ENCODE measurements at places on chromosomes 7 and 10.

DNA sequence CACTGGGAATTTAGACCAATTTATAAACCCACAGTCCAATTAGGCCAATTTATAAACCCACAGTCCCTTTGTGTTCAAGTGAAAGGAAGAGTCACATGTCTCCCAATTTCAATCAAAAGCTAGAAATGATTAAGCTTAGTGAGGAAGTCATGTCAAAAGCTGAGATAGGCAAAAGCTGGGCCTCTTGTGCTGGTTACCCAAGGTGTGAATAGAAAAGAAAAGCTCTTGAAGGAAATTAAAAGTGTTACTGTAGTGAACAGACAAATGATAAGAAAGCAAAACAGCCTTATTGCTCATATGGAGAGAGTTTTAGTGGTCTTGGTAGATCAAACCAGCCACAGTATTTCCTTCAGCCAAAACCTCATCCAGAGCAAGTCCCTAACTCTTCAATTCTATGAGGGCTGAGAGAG, 245.0 kb downstream of the HDAC9 start:
- no peak for DNase-seq

DNA sequence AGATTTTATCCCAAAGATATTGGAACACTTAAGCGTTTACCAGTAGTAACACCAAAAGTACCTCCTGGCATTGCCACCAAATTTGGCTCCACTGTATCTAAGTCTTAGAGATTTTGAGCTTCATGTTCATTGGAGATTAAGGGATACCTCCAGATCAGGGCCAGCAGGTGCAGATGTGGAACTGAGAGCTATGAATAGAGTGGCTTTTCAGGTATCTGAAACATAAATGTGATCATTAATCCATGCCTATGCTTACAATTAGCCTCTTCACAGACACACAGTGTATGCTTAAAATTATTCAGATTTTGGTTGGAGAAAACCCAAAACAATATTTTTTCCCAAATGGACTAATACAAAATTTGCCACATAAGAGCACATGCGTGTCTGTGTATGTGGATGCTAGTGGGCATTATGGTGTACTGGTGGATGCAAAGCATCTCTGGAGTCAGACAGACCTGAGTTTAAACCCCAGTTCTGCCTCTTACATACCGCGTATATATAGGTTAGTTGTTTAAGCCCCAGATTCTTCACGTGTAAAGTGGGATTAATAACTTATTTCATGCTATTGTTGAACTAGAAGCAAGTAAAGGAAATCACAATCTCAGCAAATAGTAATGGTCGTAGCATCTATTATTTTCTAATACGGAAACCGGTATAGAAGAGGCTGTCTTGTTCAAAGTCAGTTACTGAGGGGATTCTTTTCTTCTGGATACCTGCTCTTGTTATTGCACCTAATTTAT, 6.8 kb upstream of the LRRC4 start:
- no peak for DNase-seq

DNA sequence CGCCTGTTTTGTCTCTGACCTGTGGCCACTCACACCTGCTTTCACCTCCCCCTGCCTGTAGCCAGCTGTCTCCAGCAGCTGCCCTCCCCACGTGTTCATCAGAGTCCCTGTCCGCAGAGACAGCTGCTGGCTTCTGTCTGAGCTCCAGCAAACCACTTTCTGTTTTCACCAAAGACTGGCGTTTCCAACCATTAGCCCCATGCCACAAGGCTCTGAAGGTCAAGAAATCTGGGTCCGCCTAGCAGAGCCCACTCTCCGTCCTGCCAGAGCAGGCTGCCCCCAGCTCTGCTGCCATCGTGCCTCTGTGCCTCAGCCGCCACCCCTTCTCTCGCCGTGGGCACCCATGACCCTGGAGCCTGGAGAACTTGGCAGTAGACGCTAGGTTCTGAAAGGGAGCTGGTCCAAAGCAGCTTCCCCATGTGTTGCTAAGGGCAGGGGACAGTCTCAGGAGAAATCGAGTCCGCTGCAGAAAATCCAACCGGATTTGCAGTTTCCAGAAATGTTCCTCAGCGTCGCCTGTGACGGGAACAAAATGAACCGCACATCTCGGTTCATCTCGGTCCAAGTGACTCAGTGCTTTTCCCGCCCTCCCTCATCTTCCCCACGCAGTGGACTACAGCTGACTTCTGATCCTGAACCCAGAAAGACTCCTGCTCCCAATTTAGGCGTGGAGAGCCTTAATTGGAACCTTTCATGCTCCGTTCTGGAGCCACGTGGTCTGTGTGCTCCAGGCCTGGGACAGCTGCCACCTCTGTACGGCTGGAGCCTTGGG, 28.0 kb downstream of the TMEM120A start:
- no peak for DNase-seq

DNA sequence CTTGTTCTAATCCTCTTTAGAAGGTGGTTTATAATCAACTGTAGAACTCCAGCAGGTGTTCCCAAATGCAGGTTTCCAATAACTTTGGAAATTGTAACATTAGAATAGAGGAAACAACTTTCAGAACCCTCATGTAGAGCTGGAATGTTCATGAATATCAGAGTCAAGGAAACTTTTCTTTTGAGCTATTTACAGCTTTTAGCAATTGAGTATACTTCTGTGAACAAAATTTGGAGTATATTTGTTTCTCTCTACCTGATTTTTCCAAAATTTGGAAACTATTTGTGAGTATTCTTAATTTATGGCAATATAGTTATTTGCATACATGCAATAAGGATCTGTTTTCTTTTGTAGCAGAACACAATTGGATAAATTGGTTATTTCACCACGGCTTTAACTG, 2.8 kb upstream of the CFAP43 start:
- DNase-seq, result no peak

DNA sequence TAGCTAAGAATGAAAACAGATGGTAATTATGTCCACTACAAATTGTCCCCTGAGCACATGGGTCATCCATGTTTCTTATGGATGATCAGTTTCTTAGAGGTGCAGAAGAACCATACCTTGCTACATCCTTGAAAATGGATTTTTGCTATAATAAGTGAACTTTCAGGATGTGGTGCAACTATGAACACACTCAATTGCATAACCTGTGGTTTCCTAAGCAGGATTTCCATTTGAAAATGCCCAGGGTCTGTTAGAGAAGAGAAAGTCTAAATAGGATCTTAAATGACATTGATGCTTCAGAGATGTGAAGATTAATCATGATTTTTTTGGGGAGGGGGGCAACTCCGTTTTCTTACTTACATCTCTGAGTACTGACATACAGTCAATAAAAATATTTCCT, 39.6 kb upstream of the CACNB2 start:
- no peak for DNase-seq

DNA sequence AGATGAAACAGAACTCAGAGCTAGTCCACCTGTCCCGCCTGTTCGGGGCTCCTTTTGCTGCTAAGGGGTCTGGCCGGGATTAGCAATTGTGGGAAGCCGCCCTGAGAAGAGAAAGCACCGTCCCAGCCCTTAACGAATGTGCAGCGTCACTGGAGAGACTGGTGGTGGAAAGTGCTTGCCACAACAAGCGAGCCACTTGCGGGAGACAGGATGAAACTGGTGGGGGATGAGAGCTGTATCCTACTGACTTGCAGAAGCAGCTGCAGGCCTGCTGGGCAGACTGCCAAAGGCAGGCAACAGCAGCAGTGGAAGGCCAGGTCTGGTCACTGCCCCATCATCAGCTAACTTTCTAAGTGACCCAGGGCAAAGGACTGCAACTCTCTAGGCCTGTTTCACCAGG, 95.4 kb downstream of the FAM53B start:
- no peak for DNase-seq

DNA sequence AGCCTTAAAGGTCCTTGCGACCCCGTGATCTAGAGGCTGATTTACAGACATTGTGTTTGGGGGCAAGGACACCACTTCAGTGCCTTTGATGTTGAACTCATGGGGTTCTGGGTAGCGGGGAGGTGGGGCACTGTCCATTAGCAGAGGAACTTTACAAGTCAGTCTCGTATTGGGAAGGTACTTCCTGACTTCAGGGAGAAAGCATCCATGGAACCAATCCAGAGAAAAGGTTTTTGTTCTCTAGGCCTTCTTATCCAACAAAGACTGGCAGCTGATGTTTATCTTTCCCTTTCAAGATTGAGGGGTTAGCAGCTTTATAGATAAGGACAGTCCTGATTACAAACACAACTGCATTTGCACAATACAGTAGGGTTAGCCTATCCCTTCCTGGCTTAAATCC, 2.8 kb downstream of the GTPBP10 start:
- DNase-seq, result no peak

- DNase-seq, result no peak
Measured at GRCh38 chr10:4120096-4120853, 335.3 kb upstream of the KLF6 start.

- no peak for DNase-seq
Measured at GRCh38 chr10:79230850-79231249, 116.4 kb upstream of the PPIF start.

DNA sequence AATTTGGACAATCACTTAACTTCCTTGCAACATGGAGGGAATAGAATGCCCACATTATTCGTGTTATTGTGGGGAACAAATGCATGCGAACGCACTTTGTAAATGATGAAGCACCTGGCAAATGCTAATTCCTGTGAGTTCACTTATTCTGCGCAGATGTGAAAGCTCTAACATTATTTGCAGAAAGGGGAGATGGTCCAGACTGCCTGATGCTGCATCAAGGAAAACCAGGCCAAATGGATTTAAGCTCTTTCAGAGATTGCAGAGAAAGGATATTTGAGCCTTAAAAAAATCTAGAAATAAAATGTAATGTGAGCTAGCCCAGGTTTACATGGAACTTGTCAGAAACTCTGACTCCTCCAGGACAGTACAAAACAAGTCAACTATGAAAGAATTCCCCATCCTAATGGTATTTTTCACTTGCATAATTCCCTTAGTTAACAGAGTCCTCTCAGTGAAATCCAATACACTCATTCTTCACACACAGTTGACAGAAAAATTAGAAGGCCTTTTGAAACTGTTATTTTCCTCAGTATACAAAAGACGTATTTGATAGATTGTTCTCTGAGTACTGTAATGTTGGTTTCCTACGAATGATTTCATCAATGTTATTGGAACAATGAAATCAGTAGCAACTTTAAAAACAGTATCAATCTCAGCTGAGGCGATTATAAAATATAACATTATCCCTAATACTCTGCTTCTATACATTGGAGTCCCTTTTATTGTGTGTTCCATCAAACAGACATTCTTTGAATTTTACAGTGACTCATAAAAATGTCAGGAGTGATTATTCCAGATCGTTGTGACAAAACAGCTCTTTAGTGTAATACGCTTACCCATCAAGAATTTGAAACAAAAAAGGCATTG, 136.3 kb upstream of the ANK3 start:
- DNase-seq, result no peak

DNA sequence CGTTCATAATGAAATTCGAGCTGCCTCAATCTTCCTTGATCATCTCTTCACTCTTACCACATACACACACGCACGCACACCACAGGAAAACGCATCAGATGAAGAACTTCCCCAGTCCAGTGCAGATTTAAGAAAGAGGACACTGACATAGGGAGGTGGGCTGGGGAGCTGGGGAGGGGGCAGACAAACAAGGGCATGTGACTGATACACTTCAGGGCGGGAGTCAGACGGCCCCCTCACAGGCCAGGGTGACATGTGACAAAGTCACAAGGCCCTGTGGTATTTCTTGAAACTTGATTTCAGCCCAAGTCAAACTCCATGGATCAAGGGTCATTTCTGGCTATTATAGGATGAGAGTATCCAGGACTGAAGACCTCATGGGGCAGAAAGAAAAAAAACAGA, 82.6 kb downstream of the KCNMA1 start:
- no peak for DNase-seq

- DNase-seq, result no peak
Measured at GRCh38 chr10:12018438-12019282, 23.9 kb downstream of the UPF2 start.

GRCh38 chr7:78852951-78853350, 600.5 kb downstream of the MAGI2 start:
- DNase-seq, result no peak

GRCh38 chr10:76436981-76437380, 1005.6 kb downstream of the LRMDA start:
- DNase-seq, result no peak

DNA sequence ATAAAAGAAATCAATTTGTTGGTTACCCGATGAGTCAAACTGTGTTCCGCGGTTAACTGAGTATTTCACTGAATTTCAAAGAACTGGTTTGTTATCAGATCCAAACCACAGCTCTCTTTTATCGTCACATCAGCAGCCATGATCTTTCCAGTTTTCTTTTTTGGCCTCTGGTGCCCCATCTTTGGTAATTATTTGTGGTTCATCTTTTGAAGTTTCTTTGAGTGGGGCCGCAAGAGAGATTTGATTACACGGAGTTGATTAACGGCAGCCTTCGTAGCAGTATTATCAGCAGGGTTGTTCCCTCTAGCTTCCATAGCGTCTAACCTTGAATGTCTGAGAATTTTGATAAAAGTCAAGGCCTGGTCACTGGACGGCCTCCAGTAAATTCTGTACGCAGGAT, 154.9 kb upstream of the TNRC18 start:
- DNase-seq, result no peak

DNA sequence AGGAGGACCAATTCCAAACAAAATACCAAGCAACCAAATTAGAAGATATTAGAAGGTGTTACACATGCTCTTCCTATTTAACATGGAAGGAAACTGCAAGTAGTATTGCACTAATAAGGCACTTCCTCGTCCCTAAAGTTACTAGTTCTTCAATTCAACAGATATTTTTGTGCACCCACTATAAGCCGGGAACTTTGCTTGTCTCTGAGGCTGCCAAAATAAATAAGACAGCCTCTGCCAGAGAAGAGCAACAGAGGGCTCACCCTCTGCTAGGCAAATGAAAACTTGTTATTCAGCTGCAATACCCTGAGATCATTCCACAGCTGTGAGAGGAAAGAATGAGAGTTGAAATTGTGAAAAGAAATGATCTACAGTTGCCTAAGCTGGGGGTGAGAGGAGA, 37.4 kb upstream of the GSAP start:
- DNase-seq, result no peak

DNA sequence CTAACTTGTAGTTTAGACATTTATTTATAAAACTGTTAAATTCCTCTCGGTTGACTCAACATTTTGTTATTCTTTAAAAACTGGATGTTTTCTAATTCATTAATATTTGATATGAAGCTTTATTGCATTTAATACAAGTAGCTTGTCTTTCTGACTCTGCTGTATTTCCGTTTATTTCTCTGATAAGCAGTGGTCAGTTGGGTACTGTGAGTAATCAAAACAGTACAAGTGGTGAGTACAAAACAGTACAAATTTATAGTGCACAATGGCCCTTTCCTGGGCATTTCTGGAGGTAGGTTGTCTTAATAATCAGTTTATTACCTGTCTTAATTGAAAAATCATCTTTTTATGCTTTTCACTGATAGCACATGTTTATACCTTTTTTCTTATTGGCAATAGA, 182.7 kb downstream of the CCSER2 start:
- DNase-seq, result no peak

DNA sequence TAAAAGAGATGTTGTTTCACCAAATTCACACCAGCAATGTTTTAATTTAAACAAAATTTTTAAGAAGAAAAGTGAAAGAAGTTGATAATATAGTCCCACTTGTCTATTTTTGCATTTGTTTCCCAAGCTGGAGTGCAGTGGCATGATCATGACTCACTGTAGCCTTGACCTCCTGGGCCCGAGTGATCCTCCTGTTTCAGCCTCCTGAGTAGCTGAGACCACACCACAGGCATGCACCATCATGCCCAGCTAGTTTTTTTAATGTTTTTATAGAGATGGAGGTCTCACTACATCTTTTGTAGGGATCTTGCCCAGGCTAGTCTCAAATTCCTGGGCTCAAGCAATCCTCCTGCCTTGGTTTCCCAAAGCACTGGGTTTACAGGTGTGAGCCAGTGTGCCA, 14.1 kb upstream of the NDUFA5 start:
- DNase-seq, result no peak

- no peak for DNase-seq
Measured at GRCh38 chr10:101858723-101859500, 15.3 kb upstream of the KCNIP2 start.

Data from stimulated activated CD8-positive, alpha-beta memory T cell treated with anti-CD3 and anti-CD28 coated beads, Interleukin-4, amount 100 ng/mL, for 4 hours (primary cell).